ENCODE measurements at places on chromosomes 5 and 9.

- DNase-seq = no peak
Observed at GRCh38 chr9:120808931-120809330, 15.7 kb upstream of the FBXW2 start.

GRCh38 chr5:129973716-129974426 lies 69.6 kb downstream of the CHSY3 start:
- peak; percentile 19 for DNase-seq

GRCh38 chr5:160390787-160391696 lies 8.8 kb downstream of the FAM200C start:
- peak; percentile 23 for DNase-seq

DNA sequence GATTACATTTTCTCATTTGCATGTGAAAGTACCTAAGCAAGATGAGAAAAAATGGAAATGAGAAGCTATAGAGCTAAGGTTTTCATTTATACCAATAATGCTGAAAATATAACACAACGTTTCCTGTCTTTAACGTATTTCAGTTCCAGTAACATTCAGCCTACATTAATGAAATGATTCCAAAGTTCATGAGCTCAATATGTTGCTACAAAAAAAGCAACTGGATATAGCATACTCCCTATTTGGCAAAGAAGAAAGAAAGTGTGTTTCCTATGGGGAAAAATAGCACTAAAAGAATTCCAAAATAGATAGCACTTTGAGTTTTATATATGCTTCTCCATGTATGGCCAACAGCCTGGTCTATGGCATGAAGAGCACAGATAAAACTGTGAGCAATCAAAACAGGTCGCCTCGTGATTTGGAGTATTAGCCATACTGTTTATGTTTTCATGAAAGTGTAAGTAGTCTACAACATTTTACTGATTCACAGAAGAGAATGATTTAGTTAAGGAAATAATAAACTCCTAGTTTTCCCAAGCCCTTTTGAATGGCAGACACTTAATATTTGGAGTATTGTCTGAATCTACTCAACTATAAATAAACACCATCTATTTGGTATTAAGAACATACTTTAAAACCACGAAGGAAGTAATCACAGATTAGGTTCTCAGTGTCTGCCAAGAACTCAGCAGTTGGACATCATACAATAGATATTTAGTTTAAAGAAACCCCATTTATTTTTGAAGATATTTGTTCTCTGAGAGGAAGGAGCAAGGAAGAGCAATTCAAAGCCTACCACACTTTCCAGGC lies 258.7 kb upstream of the RASA1 start:
- DNase-seq = no peak

DNA sequence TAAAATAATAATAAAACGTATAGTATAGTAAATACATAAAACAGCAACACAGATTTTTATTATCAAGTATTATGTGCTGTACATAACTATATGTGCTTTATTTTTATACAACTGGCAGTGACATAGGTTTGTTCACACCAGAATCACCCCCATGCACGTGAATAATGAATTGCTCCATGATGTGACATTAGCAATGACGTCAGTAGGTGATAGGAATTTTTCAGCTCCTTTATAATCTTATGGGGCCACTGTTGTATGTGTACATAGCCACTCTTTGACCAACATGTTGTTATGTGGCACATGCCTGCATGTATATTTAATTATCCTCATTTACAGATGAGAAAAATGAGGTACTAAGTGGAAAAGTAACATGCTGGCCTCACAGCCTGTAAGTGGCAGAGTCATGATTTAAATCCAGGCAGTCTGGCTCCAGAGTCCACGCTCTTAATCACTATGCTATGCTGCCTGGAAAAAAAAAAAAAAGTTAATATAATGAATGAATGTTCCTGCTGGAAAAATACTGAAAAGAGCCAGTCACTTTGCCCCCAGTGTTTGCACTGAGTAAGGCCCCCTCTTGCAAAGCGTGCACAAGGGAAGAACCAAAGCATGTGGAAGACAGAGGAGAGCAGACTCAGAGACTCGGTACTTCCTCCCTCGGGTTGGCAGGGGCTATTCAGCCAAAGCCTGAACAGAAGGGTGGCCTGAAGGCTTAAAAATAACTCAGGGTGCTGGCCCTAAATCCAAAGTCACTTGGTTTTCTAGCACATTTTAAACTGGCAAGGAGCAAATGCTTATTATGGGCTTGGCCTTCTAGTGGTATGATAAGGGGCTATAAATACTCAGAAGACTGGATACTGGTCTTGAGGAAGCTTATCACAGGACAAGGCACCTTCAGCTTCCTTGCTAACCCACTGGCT lies 206.8 kb downstream of the GLIS3 start:
- DNase-seq = no peak

- peak; percentile 71 for DNase-seq
Observed at GRCh38 chr9:70924380-70924779, 197.0 kb downstream of the TRPM3 start.

DNA sequence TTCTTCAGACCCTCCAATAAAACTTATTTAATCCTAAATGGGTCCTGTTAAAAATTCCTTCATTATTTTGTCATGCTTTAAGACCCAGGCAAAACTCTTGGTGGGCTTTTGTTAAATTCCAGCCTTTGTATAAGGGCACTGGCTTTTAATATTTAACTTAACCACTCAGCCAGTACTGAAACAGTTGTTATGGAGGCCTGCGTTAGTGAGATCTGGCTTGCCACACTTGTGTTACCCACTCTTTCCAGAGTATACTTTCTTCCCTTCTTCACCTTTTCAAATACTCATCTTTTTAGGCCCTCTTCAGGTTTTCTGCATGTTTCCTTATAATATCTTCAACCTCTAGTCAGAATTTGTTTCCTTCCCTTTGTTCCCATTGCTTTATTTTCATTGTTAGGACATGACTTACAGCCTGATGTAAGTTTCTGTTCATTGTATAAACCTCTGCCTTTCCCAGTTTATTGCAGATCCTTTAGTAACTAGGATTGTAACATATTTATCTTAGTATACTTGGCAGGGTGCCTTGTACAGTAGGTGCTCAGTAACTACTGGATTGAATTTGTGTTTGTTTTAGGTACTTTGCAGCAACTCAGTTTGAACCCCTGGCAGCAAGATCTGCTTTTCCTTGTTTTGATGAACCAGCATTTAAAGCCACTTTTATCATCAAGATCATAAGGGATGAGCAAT lies 48.8 kb downstream of the LNPEP start:
- DNase-seq = no peak

DNA sequence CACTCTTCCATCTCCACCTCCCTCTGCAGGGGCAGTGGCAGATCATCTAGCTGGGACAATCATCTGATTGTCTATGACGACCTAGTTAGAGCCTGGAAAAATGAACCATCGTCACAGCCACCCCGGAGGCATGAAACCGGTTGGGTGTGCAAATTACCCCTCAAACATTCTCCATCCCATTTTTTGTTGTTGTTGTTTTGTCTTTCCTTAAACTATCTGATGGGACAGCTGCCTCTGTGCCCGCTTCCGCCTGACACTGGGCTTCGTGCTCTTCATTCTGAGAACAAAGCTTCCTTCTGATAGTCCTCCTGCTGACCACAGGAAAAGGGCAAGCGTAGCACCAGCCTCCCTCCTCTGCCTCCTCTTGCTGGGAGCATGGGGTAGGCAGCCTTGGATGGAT lies 7.0 kb upstream of the NDST1 start:
- no peak for DNase-seq

- no peak for DNase-seq
Observed at GRCh38 chr5:161380486-161380885, 166.0 kb downstream of the GABRB2 start.

DNA sequence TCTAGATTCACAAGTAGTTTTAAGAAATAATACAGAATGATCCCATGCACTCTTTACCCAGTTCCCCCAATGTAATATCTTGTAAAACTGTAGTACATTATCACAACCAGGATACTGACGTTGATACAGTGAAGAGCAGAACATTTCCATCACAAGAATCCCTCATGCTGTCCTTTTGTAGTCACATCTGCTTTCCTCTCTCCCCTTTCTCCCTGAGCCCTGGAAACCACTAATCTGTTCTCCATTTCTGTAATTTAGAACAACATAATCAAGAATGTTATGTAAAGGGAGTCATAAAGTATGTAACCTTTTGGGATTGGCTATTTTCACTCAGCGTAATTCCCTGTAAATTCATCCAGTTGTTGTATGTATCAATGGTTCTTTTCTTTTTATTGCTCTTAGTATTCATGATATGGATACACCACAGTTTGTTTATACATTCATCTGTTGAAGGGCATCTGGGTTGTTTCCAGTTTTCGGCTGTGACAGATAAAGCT lies 61.1 kb downstream of the ERCC6L2 start:
- no peak for DNase-seq

GRCh38 chr5:60586307-60586901 lies 113.6 kb downstream of the DEPDC1B start:
- DNase-seq = no peak

DNA sequence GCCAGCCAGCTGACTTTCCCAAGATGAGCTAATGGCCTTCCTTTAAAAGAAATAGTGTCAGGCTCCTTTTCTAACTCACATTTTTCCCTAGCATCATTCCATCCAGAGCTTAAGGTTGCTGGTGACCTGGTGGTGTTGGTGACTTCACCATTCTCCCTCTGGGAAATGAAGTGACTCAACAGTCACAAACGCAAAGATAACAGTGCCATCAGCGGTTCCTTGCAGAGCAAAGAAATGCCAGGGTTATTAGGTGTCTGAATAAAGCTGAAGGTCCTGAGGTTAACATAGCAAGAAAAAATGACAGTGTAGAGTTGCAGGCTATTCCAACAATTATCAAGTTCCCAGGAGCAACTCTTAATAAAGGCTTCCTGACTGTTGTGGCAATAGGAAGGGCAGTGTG lies 111.8 kb upstream of the SLC44A1 start:
- DNase-seq = peak; percentile 64

DNA sequence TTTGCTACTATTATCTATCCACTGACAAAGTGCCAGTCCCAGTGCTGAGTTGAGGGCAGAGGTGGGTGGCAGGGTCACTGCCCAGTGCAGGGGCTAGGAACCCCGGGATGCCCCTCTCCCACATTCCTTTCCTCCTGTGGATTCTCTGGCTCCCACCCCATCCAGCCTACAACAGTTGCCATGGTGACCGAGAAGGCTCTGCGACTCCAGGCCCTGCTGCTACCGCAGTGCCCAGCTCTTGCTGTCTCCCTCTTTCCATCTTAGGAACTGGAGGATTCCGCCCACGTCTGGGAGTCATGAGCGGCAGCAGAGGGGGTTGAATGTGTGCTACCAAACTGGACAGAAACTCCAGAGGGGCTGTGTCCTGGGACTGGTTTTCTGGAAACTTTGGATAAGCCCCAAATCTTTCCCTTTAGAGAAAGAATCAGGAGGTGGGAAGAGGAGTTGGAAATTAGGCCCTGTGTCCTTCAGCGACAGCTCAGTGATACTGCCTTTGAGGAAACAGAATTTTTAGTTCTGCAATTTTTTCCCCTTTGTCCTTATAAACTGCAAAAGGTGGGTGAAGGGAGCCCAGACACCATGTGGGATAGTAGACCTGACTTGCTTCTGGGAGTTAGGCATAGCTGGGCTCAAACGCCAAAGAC lies 20.7 kb upstream of the C5orf47 start:
- no peak for DNase-seq

- DNase-seq = no peak
Observed at GRCh38 chr5:169291877-169292276, 9.1 kb downstream of the SLIT3 start.
